Inflammatory macrophage (primary cell): ENCODE measurements at places on chromosomes 7 and 10.
A peak's percentile ranks its signal among the peaks of the same experiment; 100 is the strongest.

DNA sequence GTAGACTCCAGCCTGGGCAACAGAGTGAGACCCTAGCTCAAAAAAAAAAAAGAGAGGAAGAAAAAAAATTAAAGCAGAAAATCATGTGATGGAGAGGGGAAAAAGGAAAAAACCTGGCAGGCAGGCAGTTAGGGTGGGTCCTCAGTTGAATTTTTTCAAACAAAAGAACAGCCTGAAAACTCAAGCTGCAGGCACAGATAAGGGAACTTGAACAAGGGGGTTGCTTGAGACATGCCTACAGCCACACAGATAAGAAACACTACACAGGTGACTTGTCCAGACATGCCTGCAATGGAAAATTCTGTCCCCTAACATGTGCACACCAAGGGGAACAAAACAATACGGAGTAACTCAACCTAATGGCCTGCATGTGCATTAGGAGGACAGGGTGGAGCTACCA is 19.2 kb downstream of the VIM start:
- no peak for DNase-seq

GRCh38 chr10:22615819-22616499 is 98.4 kb downstream of the PIP4K2A start:
- peak; percentile 87 for DNase-seq

DNA sequence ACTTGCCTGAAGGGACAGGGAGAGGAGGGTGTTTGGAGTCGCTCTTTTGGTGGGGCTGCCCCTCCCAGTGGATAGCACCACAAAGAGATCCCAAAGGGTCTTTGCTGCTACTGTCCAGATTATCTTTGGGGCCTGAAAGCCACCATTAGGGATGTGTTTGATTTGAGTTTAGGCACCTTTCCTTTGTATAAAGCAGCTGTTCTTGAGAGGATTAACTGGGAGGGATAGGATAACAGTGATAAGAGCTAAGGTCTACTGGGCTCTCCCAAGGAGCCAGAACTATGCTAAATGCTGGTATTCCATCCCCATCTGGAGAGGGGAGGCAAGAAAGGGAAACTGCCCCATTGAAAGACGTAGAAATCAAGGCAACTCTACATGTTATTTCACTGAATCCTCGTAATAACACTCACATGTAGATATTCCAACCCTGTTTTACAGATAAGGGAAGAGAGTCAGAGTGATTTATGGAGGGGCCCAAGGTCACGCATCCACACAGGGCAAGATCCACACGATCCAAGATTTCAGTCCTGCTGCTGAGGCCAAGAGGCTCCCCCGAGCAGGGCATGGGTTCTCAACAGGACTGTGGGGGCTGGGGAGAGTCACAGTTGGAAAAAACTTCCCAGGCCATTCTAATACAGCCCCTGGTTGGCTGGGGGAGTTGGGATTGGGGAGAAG is 11.1 kb upstream of the TCF7L2 start:
- no peak for DNase-seq

DNA sequence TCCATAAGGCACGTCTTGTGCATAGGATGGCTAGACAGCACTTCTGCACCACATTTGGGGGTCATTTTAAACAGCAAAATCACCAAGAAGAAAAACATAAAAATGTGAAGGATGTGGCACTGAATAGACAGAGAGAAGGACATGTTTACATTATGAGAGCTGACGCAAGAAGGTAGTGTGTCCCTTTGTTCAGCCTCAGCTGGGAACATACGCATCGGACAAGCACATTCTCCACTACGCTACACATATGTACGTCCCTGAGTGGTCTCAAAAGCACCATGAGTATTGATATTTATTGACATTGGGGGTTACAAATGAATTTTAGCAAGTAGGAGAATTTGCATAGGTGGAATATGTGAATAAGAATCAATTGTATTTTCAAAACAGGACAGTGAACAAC is 20.2 kb downstream of the DDC start:
- DNase-seq = no peak

DNA sequence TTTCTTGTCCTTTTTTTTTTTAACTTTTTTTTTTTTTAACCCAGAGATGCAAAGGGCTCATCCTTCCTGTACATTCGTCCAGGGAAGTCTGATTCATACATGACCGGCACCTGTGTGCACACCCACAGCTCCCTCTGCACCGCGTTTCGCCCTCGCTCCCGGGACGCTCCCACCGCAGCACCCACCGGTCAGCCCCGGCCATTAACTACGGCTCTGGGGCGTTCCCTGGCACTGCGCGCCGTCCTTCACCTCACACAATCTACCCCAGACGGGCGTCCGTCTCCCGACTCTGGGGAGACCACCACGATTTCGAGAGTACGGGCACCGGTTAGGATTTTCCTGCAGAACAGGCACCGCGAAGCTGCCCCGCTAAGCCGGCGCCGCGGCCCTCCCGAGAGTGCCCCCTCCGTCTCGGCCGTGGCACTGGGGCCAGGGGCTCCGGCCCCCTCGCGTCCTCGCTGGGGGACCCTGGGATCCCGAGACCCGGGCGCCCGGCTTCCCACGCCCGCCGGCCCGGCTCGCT is 452 bp downstream of the ATE1 start:
- DNase-seq = peak; percentile 32

- no peak for DNase-seq
Measured at GRCh38 chr7:45986355-45987298, 65.6 kb upstream of the IGFBP3 start.

DNA sequence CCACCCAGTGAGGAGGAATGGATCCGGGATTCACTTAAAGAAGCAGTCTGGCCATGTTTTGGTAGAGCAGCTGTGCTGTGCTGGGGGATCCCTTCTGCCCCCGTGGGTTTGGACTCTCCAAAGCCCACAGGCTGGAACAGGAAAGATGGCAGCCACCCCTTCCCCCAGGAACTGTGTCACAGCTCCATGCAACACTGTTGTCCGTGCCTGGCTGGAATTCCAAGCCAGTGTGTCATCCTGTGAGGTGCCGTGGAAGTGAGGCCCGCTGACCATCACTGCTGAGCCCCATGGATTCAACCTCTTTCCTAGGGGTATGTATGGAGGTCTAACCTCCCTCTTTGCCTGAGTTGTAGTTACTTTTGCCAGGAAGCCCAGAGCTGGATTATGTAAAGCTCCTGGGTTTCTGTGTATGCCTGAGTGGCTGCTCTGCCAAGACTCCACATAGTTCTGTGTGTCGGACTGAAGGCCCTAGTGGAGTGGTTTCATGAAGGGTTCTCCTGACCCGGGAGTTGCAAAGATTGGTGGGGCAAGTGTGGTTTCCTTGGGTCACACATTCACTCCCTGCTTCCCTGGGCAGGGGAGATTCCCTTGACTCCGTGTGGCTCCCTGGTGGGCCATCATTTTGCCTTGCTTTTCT is 35.1 kb upstream of the PCGF5 start:
- no peak for DNase-seq

DNA sequence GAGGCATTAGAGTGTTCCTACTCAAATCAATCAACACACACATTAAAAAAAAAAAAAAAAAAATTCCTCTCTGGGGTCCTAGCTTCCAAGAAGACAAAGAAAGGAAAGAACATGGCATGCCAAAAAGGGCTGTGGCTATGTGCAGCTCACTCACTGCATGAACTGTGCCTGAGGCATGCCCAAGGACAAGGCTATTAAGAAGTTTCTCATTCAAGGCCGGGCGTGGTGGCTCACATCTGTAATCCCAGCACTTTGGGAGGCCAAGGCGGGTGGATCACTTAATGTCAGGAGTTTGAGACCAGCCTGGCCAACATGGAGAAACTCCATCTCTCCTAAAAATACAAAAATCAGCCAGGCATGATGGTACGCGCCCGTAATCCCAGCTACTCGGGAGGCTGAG is 41.9 kb upstream of the PPP3CB start:
- DNase-seq = no peak

DNA sequence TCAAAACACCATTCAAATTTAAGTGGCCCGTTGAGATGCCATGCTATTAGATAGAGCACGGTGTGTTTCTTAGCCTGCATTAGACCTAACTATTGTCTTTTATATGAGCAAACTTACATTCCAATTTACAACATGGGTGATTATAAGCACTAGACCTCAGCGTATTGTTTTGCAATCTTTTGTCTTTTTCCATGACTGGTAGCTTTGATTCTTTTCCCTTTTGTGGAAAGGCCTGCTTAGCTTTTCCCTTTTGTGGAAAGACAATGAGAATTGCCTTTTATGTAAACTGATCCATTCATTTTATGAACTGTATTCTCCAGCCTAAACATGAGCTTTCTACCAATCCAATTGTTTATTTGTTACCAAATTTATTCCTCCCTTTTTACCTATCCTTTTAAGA is 823.1 kb downstream of the CCSER2 start:
- DNase-seq = no peak

DNA sequence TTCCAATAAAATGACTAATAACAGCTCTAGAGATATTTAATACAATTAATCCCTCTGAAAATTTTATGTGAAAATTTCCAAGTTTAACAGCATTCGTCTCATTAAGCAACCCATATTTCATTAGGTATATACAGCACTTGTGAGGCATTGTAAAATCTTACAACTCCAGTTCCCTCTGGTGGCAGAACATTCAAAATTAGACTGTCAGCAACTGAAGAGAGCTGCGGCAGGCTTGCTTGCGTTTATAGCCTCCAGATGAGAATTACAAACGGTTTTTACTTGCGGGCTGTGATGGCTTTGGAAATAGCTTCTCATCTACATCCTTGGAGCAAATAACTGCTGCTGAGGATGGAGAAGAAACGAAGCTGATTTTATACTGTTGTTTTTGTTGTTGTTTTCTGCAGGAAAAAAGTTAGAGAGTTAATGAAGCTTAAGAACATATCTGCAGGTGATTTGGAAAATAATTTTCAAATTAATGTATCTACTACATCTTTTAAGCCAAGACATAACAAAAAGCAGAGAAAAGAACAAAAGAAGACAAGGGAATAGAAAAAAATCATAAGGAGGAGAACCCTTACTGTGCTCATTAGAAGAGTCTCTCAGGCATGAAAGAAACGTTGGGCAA is 171.3 kb downstream of the MAGI2 start:
- DNase-seq = peak; percentile 40

GRCh38 chr7:91351374-91351773 is 87.1 kb downstream of the FZD1 start:
- no peak for DNase-seq

DNA sequence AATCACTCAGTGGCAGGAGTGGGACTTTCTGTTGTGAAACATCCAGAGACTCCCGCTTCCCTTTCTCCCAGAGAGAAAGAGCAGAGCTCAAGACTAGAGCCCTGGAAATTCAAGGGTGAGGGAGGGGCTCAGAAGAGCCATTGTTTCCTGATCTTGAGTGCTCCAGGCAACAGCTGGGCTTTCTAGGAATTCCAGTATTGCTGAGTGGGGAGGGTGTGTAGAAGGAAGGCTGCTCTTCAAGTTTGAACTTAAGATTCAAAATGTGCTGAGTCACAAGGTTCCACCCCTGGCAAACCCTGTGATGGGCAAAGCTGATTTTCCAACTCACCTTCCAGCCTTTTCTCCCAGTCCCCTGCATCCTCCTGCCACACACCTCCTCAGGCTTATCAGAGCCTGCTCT is 42.3 kb upstream of the MSRB2 start:
- DNase-seq = no peak

GRCh38 chr7:17194656-17195055 is 103.8 kb upstream of the AHR start:
- DNase-seq = no peak

DNA sequence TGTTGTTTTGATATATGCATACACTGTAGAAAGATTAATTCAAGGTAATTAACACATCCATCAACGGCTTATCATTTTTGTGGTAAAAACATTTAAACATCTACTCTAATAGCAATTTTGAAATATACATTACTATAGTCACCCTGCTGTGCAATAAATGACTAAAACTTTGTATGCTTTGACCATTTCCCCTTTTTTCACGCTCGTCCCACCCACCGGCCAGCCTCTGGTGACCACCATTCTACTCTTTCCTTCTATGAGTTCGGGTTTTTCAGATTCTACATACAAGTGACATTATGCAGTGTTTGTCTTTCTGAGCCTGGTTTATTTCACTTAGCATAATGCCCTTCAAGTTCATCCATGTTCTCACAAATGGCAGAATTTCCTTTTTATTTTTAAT is 21.3 kb downstream of the CYCS start:
- peak; percentile 63 for DNase-seq

DNA sequence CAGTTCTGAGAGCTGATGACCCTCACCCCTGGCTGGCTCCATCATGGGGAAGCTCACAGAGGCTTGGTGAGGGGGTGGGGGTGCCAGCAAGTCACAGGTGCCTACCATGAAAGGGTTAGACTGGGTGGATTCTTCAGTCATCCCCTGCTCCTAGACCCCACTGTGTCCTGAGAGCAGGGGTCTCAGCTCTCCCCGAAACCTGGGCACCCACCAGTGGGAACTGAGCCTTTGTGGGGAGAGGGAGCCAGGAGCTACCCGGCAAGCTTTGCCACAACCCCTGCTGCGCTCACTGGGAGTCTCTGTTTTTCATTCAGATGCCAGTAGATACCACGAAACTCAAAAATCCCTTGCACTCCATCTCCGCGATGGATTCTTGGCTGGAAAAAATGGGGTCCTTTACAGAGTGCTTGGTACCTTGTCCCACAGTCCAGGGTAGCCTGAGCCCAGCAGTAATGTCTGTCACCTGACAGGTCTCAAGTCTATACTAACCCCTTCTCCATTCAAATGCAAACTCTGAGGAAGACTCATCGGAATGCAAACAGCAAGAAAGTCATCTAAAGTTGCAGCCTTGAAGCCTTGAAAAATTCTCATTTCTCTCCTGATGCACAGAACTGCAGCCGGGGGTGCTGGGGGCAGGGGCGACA is 48.9 kb upstream of the ENO4 start:
- DNase-seq = no peak

DNA sequence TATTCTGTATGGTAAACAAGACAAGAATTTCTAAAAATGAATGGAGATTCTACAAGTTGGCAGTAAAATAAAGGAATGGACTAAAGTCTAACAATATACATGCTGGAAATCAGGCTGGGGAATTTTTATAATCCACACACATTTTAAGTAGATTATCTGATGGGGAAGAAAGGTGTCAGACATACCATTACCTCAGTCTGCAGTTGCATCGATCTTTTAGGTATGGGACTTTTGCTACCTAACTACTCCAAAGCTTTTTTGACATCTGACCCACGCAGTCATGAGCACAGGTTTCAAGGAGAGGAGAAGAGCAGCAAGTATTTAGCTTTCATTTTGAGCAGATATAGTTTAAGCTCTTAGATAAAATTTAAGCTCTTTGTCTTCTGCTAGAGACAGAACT is 113.0 kb downstream of the ZNF438 start:
- no peak for DNase-seq

- no peak for DNase-seq
Measured at GRCh38 chr7:457814-458510, 61.7 kb downstream of the PDGFA start.

GRCh38 chr7:68295386-68295785 is 1298.8 kb downstream of the TYW1 start:
- no peak for DNase-seq

- peak; percentile 46 for DNase-seq
Measured at GRCh38 chr7:150686030-150686631, 625 bp downstream of the GIMAP2 start.

GRCh38 chr10:35300063-35300699 is 36.1 kb upstream of the CCNY start:
- DNase-seq = peak; percentile 79

- peak; percentile 40 for DNase-seq
Measured at GRCh38 chr7:47813620-47814260, 134.5 kb downstream of the PKD1L1 start.
